ENCODE measurements at places on chromosomes 13 and 19. TPM values are rescaled to one million over a fixed set of nuclear protein-coding genes. Genes with fewer than 3 reads are reported as not detected.

The EML2 gene
- 17.3 TPM for polyA plus RNA-seq

The KIR2DL4 gene
- not detected for polyA plus RNA-seq

DNA sequence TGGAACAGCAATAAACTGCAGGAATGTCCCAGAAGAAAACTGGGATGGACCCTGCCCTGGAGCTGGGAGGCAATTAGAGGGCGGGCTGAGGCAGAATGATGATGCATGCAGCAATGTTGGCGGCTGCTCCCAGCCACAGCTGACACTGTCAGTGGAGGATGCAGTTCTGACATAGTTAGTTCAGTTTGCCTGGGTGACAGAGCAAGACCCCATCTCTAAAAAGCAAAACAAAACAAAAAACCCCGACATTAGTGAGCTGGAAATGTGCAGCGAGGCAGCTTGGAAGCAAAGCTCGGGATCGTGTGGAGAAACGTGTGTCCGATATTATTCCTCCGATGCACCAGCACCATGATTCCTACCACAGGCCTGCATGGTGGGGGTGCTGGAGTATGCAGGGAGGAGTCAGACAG is 110.1 kb upstream of the UQCRFS1 start:
- no peak for DNase-seq

DNA sequence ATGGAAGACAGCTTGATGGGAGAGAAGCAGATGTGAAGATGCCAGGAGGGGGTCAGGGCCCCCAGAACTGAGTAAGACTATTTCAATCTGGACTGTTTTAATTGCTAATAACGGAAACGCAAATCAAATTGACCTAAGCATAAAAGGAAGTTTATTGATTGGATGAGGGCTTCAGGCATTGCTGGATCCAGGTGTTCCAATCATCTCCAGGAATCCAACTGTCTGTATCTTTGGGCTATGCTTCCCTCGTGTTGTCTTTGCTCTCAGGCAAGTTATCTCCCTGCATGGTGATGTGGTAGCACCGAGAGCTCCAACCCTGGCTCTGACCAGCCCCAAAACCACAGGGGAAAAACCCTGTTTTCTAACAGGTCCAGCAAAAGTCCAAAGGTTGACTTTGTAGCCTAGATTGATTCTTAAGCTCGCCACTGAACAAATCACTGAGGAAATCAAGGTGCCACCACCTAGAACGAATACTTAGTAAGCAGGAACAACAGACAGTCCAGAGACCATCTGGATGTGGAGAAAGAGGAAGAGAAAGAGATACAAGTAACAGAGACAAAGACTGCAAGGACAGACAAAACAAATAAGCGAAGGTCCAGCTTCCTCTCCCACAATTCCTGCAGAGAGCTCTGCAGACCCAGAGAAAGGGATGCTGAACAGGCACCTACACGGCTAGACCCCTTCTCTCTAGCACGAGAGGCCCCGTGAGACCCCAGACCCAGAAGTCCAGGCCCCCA is 1.2 kb upstream of the C19orf81 start:
- no peak for DNase-seq

DNA sequence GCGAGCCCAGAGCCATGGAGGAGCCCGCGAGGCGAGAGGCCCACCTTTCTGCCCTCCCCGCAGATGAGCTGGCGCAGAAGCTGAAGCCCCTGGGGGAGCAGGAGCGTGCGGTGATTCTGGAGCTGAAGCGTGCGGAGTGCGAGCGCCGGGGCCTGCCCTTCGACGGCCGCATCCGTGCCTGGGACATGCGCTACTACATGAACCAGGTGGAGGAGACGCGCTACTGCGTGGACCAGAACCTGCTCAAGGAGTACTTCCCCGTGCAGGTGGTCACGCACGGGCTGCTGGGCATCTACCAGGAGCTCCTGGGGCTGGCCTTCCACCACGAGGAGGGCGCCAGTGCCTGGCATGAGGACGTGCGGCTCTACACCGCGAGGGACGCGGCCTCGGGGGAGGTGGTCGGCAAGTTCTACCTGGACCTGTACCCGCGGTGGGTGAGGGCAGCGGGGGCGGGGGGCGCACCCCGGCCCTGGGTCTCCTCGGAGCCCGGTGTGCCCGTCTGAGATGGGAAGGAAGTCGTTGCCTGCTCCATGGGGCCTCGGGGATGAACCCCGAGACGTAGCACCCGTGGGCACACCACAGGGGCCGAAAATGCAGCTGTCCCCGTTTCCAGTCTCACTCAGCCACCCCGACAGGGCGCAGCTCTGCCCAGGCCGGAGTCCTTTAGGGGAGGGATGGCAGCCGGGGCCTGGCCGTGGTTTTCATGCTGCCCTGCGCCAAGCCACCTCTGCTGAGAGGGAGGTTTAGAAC is 12.1 kb upstream of the ZNF554 start:
- no peak for DNase-seq

The FGF22 gene
- polyA plus RNA-seq: 0.16 TPM

GRCh38 chr13:23918208-23918607 is 20.9 kb upstream of the C1QTNF9B start:
- DNase-seq: no peak

The CABP5 gene
- not detected for polyA plus RNA-seq

The CDADC1 gene
- polyA plus RNA-seq: 4.9 TPM

The ZNF99 gene
- polyA plus RNA-seq: 0.04 TPM

DNA sequence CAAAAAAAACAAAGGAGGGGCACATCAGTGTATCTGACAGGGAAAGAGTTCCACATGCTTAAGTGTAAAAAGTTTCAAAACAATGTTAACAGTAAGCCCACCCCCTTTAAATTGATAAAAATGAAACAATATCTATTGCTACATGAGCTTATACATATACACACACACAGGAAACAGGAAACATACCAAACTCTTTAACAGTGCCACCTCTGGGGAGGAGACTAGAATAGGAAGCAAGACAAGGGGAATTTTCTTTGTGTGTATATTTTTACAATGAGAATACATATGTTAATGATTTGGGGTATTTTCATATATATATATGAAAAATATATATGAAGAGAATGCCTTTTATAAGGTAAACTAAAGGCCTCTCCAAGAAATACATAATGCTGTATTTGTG is 44.7 kb downstream of the TPT1 start:
- no peak for DNase-seq

DNA sequence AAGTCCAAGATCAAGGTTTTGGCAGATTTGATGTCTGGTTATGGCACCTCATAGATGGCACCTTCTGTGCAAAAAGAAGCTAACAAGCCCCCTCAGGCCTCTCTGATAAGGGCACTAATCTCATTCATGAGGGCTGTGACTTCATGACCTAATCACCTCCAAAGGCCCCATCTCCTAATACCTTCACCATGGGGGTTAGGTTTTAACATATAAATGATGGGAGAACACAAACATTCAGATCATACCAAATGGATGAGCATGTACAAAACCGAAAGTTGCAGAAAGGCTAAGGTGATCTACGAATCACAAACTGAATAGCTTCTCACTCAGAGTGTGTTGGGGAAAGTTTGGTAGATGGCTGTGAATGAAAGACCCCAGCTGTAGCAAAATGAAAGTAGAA is 217.4 kb downstream of the TBC1D4 start:
- no peak for DNase-seq

The CYP2S1 gene
- 0.30 TPM for polyA plus RNA-seq

DNA sequence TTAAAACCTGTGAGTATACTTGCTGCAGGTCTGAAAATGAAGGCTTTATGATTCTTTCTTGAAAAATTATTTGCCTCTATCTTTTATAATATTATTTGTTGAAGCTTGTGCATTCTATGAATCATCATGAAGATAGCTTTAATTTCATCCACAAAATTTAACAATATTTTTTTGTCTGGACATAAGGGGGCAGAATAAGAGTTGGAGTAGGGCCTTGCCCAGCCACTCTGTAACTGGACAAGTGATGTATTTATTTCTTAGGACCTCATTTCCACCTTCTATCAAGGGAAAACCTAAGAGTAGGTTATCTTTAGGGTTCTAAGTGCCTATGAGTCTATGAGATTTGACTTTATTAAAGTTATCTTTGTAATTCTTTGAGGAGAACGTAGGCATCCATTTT is 49.9 kb downstream of the N4BP2L1 start:
- DNase-seq: no peak

GRCh38 chr19:55527197-55528029 is 9.5 kb downstream of the SBK2 start:
- no peak for DNase-seq

The MYO1F gene
- 2.6 TPM for polyA plus RNA-seq

The COL4A2 gene
- polyA plus RNA-seq: 111 TPM

GRCh38 chr13:21060338-21061028 is 903 bp downstream of the LATS2 start:
- DNase-seq: peak; percentile 42

DNA sequence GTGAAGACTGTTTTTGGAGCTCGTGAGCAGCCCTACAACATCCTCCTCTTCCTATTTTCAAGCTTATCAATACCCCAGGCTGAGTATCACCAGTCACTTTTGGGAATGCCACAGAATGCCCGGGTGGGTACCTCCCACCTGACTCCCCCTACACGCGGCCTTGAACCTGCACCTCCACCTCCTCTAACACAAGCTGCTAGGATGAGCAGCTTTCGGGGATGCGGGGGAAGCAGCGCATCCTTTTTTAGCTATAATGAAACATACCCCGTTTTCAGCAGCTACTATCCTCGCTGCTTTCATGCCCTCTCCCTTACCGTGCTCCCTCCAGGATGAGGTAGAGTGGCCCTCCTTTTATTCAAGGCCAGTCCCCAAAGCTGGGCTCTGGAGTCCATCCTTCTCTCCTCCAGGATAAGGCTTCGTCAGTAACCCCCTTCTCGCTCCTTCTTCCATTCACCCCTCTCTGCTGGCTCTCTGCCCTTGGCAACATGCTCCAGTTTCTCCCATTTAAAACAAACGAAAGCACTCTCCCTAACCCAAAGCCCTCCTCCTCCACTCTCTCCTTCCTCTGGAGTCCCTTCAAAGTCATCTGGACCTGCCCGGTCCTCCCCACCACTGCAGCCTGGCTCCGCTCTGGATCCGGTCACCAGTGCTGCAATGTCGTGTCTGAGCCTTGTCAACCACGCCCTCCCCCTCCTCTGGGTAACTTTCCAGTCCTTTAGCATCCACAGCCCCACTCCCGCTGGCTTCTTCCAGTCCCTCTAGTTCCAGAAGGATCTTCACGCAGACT is 55.3 kb downstream of the STK24 start:
- no peak for DNase-seq

DNA sequence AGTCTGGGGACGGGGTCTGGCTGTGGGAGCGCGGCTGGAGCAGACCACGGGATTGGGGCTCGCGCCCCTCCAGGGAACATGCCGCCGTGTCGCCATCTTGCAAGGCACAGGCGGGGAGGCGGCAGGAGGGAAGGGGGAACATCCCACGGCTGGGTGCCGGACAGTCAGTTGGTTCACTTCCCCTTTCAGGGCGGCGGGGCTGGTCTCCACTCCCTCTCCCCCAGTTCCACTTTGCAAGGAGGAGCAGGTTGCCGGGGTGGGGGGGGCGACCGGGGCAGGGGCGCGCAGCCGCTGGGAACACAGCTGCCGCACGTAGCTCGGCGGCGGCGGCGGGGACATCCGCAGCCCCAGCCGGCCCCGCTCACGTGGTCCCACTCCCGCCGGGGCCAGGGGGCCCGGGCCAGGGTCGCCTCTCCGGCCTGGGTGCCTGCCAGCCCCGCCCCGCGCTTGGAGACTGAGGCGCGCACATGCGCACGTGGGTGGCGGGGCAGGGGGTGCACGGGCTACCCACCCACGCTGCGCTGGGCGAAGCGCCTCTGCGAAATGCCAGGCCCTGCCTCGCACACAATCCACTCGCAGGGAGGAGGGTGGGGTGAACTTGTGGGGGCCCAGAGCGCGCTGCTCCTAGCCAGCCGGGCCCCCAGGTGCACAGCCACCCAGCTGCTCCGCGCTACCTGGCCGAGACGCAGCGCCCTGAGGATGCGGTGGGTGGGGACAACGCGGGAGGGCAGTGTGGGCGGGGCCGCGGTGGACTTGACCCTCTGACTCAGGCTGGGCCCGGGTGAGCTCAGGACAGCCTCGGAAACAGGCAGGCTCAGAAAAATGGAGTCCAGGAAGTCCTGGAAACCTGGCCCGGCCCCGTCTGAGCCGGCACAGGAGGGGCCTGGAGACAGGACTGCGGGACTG is 6.4 kb downstream of the KLF16 start:
- DNase-seq: peak; percentile 89

- peak; percentile 92 for DNase-seq
These were observed 107.0 kb downstream of the RXFP2 start for GRCh38 chr13:31846182-31846938.

The KLK2 gene
- not detected for polyA plus RNA-seq

The CDX2 gene
- not detected for polyA plus RNA-seq

The LILRB5 gene
- polyA plus RNA-seq: 9.1 TPM

The ZNF773 gene
- polyA plus RNA-seq: 3.2 TPM

DNA sequence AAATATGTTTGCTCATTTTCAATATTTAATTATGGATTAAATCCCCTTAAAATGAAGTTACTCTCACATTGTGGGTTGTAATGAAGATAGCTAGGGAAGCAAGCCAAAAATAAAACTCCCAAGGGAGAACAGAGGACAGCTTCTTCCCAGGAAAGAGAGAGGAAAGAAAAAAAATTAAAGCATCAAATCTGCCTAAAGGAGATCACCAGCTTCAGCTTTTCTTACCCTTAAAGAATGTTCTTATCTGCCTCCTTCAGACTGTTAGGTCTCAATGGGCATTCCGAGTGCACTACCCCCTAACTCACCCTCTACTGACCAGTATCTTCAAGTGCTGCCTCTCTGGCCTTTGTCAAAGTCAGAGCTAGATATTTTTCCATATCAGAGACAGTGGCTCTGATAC is 55.2 kb downstream of the XPO4 start:
- DNase-seq: no peak

DNA sequence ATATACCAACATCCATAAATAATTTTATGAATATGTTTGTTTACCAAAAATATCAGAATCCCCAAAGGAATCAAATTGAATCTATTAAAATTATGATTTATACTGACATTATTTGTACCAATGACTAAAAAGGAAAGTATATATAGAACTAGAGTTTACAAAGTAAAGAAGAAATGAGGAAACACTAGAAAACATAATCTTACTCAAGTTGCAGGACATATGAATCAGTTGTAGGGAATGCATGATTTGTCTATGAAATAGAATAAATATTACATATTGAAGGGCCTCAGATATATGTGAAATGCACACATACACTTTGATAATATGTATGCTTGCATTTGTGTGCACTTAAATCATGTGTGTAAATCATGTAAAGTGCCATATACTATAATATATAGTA is 1466.4 kb downstream of the EFNB2 start:
- DNase-seq: no peak

The LILRB1 gene
- polyA plus RNA-seq: 0.54 TPM

The GDF15 gene
- 0.62 TPM for polyA plus RNA-seq

The TMEM190 gene
- not detected for polyA plus RNA-seq

GRCh38 chr19:40702337-40703012 is 12.0 kb upstream of the NUMBL start:
- DNase-seq: peak; percentile 59

The GPALPP1 gene
- 5.7 TPM for polyA plus RNA-seq

The IGFL1 gene
- not detected for polyA plus RNA-seq
